ENCODE measurements at places on chromosomes 6 and 20.

- no peak for DNase-seq
Observed at GRCh38 chr20:6099819-6100218, 23.0 kb downstream of the FERMT1 start.

DNA sequence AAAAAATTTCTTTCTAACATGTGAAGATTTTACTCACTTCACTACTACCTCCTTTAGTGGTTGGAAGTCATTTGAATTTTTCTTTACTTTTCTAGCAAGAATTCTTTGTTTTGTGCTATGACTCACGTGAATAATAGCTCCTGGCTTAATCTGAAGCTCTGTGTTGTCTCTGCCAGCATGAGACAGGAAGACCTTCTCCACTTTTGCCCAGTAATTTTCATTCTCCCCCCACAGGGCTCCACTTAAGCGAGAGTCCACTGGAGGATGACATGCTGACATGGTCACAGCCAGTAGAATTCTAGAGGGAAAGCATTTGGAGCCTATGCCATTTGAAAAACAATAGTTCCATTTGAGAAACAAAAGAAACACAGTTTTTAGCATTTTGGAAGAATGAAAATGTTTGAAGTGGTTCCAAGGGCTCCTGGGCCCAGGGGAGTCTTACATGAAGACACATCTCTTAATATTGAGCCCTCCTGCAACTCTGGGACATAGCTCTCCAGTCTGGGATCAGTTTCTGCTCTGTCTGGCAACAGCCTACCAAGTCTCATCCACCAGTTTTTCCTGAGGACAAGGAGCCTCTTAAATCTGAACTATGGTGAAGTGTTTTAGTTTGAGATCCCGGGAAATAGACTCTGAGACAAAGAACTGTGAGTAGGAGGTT lies 231.4 kb downstream of the PAX1 start:
- no peak for DNase-seq

DNA sequence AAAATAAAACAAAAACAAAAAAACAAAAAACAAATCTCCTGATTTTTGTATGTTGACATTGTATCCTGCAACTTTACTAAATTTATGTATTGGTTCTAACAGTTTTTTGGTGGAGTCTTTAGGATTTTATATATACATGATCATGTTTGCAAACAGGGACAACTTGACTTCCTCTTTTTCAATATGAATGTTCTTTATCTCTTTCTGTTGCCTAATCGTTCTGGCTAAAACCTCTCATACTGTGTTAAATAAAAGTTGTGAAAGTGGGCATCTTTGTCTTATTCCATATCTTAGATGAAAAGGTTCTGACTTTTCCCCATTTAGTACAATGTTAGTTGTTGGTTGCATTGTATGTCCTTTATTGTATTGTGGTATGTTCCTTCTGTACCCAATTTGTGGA lies 261.7 kb upstream of the NOX3 start:
- DNase-seq: no peak

DNA sequence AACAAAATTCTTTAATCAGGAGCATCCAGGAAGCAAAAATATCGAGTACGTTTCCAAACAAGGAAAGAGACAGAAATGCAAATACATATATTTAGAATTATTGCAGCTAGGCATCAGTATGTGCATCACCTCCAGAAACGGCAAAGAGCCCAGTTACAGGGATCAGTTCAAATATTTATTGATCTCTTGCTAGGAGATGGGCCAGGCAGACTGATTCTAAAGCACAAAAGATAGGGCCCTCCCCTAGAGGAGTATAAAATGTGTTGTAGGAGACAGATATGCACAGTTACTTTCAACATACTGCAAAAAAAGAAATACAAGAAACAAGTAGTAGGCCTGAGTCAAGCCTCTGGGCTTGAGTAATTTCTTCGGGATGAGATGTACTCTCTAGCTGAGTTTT lies 80.7 kb upstream of the NHSL1 start:
- no peak for DNase-seq

GRCh38 chr6:1453024-1453423 lies 63.6 kb downstream of the FOXF2 start:
- DNase-seq: no peak

DNA sequence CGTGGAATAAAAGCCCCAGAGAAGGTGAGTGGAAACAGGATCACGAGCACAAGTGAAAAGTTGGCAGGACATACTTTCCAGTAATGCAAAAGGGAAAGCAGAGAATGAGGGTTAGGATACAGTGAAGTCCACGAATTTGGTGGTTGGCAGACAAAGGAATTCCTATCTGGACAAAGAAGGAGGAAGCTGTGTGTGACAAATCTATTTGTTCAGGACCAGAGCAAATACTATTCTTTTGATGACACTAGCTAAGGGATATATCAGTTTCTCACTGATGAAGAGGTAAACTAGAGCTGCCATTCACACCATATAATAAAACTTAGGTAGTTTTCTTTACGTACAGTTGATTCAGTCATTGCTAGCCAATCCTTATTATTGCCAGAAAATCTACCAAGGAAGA lies 156.8 kb upstream of the GRIK2 start:
- no peak for DNase-seq

DNA sequence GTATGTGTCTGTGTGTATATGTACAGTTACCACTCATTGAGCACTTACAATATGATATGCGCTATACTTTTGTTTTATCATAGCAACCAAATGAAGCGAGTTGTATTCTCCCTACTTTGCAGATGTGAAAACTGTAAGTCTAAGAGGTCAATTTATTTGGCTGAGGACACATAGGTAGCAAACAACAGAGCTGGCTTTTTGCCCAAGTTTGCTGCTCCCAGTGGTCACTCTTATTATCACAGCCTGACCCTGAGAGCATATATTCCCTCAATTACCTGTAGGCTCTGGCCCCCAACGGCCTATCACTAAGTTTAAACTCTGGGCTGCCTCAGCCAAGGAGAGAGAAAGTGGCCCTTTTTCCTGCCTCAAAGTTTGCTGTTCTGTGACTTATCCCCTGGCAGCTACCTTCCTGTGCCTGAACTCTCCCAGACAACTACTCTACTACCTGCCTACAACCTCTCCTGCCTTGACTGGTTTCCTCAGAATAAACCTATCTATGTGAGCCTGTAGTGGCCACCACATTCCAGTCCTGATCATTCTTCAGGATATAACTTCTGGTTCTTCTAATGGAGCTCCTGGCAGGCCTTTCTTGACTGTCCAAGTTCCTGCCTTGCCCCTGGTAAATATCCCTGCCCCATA lies 221.8 kb downstream of the FRK start:
- DNase-seq: no peak

DNA sequence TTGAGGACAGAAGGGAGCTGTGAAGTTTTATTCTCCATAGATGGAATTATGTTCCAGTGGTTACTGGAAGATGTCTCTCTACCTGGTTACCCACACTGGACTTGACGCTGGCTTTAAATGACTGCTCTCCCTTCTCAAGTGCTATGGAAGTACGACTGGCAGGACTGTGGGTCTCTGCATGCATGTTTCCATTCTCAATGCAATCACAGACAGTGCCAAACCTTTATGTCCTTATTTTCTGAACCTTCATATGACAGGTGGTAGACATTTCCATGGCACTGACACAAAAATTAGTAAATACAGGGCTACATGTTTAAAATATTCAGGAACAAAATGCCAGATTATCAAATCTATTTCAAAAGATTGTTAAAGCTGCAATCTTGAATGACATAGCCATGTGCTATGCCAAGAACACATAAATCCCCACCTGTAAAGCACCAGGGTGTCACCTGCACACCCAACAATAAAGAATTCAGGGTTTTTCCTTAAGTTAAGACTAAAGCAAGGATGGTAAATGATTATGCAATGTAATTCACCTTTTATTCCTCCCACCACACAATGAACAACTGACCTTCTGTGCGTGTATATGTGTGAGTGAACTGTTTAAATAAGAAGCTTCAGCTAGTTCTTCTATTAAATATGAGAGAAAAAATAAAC lies 153.3 kb upstream of the ENPP5 start:
- DNase-seq: no peak

DNA sequence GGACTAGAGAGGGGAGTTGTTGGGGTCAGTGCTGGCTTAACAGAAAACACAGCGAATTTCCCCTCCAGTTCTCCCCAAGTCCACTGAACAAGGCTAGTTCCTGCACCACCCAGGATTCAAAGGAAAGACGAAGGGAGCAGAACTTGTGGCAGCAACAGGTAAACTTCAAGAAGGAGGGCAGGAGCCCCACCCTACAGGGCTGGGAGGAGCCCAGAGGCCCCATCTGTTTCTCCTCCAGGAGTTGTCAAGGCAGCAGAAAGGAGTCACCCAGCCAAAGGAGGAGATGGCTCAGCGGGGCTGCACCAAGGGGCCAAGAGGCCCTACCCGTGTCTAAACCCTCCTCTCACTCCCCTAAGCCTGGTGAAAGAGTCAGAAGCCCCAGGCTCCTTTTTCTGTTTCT lies 1.7 kb downstream of the SAPCD1 start:
- DNase-seq: no peak

DNA sequence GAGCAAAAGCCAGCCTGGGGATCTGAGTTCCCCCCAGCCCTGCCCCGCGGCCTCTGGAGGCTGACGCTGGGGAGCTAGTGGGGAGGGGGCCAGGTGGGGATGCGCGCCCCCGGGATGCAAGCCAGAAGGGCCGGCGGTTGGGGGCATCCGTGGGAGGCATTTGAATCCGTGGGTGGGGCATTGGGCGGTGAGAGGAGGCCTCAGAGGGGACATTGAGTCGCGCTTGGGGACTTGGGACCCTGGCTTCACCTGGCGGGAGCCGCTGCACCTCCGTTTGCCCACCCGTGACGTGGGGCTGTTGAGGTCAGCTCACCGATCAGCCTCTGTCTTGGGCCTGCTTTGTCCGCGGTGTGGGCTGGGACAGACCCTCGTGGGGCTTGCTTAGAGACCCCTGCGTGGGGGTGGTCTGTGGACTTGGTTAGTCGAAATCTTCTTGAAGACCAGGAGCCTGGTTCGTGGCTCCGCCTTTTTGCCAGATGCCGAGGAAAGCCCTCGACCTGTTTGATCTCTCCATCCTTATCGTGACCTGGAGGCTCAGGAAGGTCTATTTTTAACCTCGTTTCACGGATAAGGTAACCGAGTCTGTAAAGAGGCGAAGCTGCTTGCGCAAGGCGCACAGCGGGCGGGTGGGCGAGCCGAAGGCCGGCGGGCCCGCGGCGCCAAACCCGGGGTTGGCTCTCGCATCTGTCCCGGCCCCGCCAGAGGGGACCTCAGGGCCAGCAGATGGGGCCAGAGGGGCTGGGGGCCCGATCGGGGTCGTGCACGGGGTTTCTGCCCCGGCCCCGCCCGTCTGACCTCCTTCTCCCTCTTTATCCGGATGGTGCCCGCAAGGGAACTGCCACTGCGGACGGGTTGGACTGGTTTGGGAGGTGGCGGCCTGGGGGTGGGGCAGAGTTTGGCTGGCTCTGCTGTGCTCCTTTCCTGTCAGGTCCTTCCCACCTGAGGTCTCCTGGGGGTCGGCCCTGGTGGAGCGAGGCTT lies 8.3 kb downstream of the FAM110A start:
- no peak for DNase-seq

DNA sequence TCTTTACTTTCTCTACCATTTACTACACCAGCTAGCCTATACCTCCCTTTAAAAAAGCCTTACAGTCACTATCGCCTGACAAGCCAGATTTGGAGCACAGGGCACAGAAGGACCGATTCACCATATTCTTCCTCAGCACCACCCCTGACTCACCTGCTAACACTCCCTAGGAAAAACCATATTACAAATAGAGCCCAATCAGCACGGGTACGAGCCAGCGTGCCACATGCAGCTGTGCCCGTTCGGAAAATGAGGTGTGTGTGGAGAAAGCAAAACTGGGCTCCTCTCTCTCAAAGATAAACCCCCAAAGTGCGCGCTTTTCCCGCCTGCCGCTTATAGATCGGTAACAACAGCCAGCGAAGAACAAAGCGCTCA lies 1.2 kb downstream of the SYNCRIP start:
- no peak for DNase-seq

DNA sequence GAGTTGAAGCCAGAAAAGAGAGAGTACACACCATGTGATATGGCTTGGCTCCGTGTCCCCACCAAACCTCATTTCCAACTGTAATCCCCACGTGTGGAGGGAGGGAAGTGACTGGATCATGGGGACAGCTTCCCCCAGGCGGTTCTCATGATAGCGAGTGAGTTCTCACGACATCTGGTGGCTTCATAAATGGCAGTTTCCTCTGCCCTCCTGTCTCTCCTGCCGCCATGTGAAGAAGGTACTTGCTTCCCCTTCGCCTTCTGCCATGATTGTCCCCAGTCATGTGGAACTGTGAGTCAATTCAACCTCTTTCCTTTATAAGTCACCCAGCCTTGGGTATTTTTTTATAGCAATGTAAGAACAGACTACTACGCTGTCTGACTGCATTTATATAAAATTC lies 40.3 kb downstream of the TAF4 start:
- no peak for DNase-seq

DNA sequence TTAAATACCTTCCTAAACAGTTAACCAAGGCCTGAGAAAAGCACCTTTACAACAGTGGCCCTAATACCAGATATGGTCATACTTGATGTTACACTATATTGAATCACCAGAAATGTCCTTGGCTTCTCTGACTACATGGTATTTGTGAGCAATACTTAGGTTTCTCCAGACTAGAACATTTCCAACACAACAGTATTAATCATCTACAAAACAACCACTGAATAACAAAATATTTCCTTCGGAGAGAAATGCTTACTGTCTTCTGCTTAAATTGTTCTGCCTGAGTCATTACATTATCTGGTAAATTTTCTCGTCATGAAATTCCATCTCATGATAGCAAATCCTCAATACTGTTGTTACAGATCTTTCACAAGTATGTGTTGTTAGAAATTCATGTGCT lies 252.9 kb upstream of the RUNX2 start:
- DNase-seq: no peak

- no peak for DNase-seq
Observed at GRCh38 chr6:168765752-168766151, 324.8 kb downstream of the SMOC2 start.

GRCh38 chr6:45567879-45568278 lies 190.1 kb upstream of the SUPT3H start:
- DNase-seq: no peak

DNA sequence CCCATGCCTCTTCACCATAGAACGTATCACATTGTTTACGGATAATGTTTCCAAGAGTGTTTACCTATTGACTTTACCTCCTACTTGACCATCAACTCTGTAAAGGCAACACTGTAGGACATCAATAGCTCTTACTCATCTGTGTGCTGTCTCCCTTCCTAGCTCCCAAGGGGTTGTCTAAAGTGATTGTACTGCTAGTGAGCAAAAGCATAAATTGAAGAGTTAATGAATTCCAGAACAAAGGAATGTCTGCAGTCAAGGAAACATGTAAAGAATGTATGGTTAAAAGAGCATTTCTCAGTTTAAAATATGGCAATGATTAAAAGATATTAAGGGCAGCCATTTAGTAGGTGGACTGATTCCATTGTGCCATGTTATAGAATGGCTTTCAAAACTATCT lies 985.4 kb downstream of the TBC1D32 start:
- DNase-seq: no peak

DNA sequence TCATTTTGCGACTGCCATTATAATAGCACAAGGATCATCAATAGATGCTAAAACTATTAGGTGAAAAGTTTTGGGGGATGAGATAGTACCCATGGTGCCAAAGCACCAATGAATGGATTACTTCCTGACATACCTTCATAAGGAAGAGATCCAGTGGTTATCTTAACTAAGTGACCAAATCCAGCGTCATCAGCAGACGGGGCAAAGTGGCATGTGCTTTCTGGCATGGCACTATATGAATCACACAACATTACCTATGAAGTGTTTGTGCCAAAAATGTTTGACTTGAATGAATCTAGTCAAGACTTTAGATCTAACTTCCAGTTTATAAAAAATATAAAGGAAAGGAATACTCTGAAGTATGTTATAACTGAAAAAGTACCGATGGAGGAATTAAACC lies 10.8 kb downstream of the TRIM26 start:
- DNase-seq: no peak

Data from CD4-positive, alpha-beta T cell treated with Interleukin-21 for 1 hour (primary cell).